ENCODE measurements at places on chromosomes 2 and 18. TPM values are rescaled to one million over a fixed set of nuclear protein-coding genes. Genes with fewer than 3 reads are reported as not detected.

DNA sequence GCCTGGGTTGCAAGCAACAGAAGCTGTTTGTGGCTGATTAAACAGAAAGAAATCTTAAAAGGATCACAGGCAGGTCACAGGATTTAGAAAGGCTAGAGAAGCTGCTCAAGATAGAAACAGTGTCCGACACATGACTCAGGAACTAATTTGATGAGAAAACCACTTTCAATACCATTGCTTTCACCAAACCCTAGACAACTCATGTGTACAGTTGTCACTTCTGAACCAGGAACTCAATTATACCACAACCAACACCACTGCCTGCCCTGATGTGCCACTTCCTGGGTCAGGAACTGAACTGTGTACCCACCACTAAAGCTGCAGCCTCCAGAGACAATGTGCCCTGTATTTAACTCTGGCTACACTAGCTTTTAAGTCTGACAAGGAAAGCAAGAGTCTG, 56.0 kb downstream of the TMEM247 start:
- H3K27me3 ChIP-seq = no peaks in the 10 kb centered on the region
- H3K36me3 ChIP-seq = no peaks in the 10 kb centered on the region
- H3K27ac ChIP-seq = no peak overlapping the region
- no peaks in the 10 kb centered on the region for H3K4me1 ChIP-seq
- H3K4me3 ChIP-seq = no peak overlapping the region

- H3K27me3 ChIP-seq = no peaks in the 10 kb centered on the region
- H3K36me3 ChIP-seq = no peaks in the 10 kb centered on the region
- no peak overlapping the region for H3K4me3 ChIP-seq
- H3K27ac ChIP-seq = no peak overlapping the region
Measured at GRCh38 chr2:55948176-55948923, 24.8 kb upstream of the EFEMP1 start.

DNA sequence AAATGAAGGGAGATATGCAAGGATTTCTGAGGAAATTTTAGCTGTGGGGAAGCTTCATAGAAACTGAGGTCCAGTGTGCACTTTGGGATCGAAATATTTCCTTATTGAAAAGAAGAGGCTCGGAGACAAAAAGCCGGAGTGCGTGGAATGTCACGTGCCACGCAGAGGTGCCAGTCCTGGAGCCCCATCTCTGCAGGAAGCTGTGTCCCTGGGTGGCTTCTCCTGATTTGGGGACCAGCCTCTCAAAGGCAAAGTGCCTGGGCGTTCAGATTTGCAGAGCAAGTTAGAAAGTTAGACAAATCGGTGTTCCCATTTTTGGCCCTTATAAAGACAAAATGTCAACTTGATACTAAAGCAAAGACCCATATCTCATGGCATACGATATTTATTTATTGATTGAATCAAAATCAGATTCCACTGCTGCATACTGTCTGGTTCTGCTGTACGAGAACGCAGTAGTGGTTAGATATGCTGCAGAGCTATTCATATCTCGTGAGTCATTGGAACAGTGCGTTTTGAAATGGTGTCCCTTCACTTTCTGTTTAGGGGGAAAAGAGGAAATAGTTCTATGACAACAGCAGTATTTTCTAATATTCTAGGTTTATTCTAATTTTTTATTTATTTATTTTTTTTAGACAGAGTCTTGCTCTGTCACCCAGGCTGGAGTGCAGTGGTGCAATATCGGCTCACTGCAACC, 9.1 kb upstream of the ATG16L1 start:
- no peaks in the 10 kb centered on the region for H3K4me1 ChIP-seq
- no peak overlapping the region for H3K27ac ChIP-seq
- no peaks in the 10 kb centered on the region for H3K27me3 ChIP-seq

DNA sequence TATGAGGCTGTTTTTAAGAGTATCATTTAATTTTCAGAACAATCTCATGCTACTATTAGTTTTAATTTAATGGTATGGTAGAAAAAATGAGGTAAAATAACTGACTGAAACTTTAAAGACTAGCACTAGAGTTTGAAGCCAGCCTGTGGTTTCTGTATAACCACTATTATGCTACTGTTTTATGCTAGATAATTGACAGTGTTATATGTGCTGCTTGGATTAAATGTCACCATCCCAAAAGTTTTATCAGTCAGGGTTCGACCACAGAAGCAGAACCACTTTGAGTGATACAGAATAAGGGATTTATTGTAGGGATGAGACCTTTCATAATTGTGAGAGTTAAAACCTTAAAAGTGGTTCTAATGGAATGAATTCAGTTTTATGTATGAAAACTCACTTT, 271.6 kb downstream of the PTGR3 start:
- H3K27me3 ChIP-seq = no peaks in the 10 kb centered on the region
- no peak overlapping the region for H3K27ac ChIP-seq
- no peak for DNase-seq
- no peaks in the 10 kb centered on the region for H3K36me3 ChIP-seq
- no peak overlapping the region for H3K4me3 ChIP-seq
- H3K4me1 ChIP-seq = no peaks in the 10 kb centered on the region

DNA sequence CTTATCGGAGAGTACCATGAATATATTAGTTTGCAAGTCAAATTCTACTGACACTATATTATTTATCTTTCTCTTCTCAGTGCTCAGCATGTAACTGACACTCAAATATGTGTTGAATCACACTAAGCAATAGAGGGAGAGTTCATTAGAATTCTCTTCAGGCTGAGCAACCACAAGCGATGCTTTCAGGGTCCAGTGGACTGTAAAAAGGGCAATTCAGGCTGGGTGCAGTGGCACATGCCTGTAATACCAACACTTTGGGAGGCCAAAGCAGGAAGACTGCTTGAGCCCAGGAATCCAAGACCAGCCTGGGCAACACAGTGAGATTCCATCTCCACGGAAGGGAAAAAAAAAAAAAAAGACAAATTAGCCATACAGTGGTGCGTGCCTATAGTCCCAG, 16.3 kb downstream of the PDE6D start:
- no peaks in the 10 kb centered on the region for H3K27me3 ChIP-seq
- DNase-seq = no peak
- H3K27ac ChIP-seq = no peak overlapping the region
- no peaks in the 10 kb centered on the region for H3K36me3 ChIP-seq

DNA sequence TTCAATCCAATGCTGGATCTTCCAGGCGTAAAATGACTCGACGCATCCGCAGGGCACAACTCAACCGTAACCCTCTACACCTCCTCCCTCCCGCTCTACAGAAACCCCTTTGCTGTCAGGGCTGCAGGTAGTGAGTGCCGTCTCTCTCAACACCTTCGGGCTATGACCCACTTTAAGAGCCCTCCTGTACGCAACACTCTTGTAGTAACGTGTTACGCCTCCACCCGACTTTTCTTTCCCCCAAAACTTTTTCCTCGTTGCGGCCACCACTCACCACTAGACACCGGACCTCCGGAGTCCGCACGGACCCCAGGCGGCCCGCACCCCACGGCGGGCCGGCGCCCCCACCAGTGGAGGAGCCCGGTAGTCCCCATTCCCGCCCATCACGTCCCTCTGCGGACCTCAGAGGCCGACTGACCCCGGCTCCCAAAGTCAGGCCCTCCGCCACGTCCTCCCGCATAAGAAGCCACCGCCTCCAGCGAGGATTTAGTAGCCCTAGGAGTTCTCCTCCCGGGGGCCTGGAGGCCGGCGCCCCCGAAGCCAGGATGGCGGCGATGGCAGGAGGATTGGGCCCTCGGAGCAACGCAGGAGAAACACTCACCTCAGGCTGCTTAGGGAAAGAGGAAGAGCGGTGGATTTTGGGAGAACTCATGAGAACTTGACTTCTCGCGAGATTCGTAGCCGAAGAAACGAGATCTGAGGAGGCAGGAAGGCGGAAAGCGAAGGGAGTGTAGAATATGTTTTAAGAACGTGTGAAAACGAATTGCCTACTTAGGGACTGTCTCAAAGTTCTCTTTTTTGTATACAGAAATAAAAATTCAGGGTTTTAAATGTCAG, 5.0 kb upstream of the C18orf32 start:
- DNase-seq = peak; percentile 94
- peak within 1 kb of the TSS; percentile 95 for H3K4me3 ChIP-seq
- H3K4me1 ChIP-seq = peaks cover 4% of the 10 kb centered on the region
- H3K27ac ChIP-seq = peak within 1 kb of the TSS; percentile 88
- no peaks in the 10 kb centered on the region for H3K27me3 ChIP-seq

DNA sequence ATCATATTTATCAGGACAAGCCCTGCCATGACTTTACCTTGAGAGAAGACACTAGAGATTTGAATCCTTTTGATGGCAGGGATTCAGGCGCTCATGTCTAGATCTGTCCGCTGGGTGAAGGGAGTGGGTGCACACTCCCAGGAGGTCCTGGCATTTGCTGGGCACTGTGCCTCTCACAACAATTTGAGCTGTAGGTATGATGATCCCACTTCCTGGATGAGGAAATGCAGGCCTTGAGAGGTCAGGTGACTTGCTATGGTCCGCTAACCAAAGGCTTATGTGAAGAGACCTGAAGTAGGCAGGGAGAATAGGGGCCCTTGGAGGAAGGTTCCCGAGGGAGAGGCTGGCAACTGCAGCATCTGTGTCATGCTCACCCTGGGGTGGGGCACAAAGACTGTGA, 206.1 kb downstream of the HAUS1 start:
- no peak overlapping the region for H3K27ac ChIP-seq
- H3K36me3 ChIP-seq = no peaks in the 10 kb centered on the region
- no peaks in the 10 kb centered on the region for H3K27me3 ChIP-seq
- no peaks in the 10 kb centered on the region for H3K4me1 ChIP-seq
- no peak overlapping the region for H3K4me3 ChIP-seq

DNA sequence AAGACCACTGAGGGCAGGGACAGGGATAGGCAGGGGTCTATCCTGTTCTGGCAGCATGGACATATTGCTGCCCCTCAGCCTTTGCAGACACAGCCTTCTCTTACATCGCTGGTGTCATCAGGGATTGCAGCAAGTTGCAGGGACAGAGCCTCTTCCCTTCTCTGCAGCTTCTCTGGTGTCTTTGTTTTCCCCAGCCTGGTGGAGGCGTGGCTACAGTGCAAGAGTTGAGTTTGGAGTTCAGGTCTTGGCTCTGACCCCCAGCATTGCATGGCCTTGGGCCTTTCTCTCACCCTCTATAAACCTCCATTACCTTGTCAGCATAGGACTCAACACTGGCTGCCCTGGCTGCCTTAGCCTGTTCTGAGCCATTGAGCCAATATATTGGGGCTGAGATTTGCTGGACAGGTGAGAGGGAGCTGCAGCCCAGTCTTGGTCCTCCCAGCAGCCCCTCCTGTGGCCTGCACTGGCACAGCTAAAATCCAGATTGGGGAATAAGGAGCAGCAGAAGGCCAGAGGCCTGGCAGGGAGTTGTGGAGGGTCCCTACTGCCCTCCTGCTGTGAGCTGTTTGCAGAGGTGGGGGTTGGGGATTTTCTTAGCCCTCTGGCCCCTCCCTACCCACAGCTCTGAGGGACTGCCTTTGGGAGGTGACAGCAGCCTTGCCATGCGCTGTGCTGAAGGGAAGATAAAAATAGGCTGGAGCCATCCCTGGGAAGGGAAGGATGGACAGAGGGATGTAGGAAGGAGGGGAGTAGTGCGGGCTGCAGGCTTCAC, 22.8 kb downstream of the EHD3 start:
- H3K27me3 ChIP-seq = no peaks in the 10 kb centered on the region
- no peak for DNase-seq
- H3K4me1 ChIP-seq = no peaks in the 10 kb centered on the region
- no peak overlapping the region for H3K4me3 ChIP-seq
- H3K36me3 ChIP-seq = no peaks in the 10 kb centered on the region
- no peak overlapping the region for H3K27ac ChIP-seq

DNA sequence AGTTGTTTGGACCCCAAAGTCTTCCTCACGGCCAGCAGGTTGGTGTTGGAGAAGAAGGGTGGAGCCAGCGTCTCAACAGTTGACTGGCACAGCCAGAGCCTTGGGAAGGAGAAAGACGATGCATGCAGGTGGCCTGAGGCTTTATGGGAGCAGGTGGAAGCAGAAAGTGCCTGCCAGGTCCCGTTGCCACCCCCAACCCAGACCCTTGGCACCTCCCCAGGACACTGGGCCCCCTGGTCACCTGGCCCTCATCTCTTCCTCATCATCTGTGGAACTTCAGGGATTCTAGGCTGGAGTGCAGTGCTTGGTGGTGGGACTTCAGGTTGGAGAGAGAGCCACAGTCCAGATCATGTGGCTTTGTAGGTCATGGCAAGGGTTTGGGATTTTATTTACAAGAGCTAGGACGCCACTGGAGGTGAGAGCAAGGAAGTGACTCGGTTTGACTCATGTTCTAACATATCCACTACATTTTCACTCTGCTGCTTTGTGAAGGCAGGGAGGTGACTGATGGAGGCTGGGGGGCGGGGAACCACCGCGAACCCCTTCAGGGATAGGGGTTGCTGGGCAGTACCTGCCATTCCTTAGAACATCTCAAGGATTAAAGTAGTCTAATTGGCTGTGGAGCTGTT, 62.5 kb upstream of the B3GNT7 start:
- no peaks in the 10 kb centered on the region for H3K36me3 ChIP-seq
- no peak overlapping the region for H3K4me3 ChIP-seq
- no peaks in the 10 kb centered on the region for H3K4me1 ChIP-seq

- H3K27ac ChIP-seq = no peak overlapping the region
- DNase-seq = no peak
- H3K4me3 ChIP-seq = no peak overlapping the region
- H3K36me3 ChIP-seq = no peaks in the 10 kb centered on the region
- H3K4me1 ChIP-seq = no peaks in the 10 kb centered on the region
- no peaks in the 10 kb centered on the region for H3K27me3 ChIP-seq
Measured at GRCh38 chr2:85935170-85935745, 46.5 kb upstream of the ST3GAL5 start.

DNA sequence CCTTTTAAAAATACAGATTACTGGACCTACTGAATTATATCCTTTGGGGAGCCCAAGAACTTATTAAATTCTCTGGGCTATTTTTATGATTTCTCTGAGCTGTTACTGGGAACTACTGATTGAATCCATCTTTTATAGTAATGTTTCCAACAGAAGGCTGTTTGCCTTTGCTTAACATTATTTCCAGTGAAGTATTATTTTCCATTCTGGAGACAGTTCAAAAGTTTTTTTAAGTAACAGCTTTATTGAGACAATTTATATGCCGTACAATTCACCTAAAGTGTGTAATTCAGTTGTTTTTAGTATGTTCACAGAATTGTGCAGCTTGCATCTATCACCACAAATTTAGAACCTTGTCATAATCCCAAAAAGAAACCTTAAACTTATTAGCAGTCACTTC, 100.6 kb downstream of the BABAM2 start:
- H3K4me1 ChIP-seq = no peaks in the 10 kb centered on the region
- H3K27me3 ChIP-seq = no peaks in the 10 kb centered on the region
- H3K36me3 ChIP-seq = no peaks in the 10 kb centered on the region
- H3K27ac ChIP-seq = no peak overlapping the region
- H3K4me3 ChIP-seq = no peak overlapping the region

DNA sequence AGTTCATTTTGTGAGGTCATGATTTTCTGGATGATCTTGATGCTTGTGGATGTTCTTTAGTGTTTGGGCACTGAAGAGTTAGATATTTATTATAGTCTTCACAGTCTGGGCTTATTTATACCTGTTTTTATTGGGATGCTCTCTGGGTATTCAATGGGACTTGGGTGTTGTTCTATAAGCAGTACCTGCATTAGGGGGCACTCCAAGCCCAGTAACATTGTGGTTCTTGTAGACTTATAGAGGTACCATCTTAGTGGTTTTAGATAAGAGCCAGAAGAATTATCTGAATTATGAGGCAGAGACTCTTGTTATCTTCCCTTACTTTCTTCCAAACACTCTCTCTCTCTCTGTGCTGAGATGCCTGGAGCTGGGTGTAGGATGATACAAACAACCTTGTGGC, 470.0 kb downstream of the PIK3C3 start:
- no peaks in the 10 kb centered on the region for H3K27me3 ChIP-seq
- no peaks in the 10 kb centered on the region for H3K36me3 ChIP-seq
- no peak overlapping the region for H3K4me3 ChIP-seq
- DNase-seq = no peak
- H3K4me1 ChIP-seq = no peaks in the 10 kb centered on the region

The CNTNAP5 gene
- total RNA-seq = not detected

The NABP1 gene
- 3.8 TPM for total RNA-seq

The EFHD1 gene
- total RNA-seq = 25.9 TPM

The TUBA3E gene
- not detected for total RNA-seq

The PLCL1 gene
- 6.7 TPM for total RNA-seq

The ZNF385B gene
- 4.9 TPM for total RNA-seq

The ANKRD30B gene
- 2.5 TPM for total RNA-seq

The LRRTM4 gene
- 6.2 TPM for total RNA-seq

Measured in prostate gland (tissue), 2 donors.